ENCODE measurements at places on chromosomes 4 and X. TPM values are rescaled to one million over a fixed set of nuclear protein-coding genes. Genes with fewer than 3 reads are reported as not detected.

GRCh38 chr4:178356725-178357124 lies 914.5 kb upstream of the AGA start:
- no peak for DNase-seq

The CLDN22 gene
- total RNA-seq = not detected

- no peak for DNase-seq
These were observed 9.1 kb downstream of the IGFBP7 start for GRCh38 chr4:57100979-57101651.

- DNase-seq = no peak
These were observed 273.8 kb downstream of the GASK1B start for GRCh38 chr4:157898836-157899605.

DNA sequence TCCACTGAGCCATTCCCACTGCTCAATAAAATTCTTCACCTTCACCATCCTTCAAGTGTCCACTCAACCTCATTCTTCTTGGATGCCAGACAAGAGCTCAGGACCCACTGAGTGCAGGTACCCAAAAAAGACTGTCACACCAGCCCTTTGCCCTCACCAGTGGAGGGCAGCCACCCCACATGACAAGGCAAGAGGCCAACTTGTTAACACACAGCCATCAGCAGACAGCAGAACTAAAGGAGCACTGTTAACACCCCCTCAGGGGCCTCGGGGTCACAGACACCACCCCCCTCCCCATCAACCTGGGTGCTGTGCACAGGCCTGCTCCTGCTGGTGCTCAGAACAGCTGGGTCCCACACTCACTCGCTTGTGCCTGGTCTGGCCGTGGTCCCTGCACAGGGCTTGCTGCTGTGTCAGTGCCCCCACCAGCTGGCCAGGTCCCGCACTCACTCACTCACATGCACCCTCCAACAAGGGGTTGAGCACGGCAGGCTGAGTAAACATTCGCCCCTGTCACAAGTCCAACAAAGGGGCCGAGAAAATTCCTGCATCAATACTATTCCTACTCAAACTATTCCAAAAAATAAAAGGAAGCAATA lies 54.1 kb downstream of the ATRX start:
- DNase-seq = no peak
